ENCODE measurements at places on chromosomes 5 and 9. TPM values are rescaled to one million over a fixed set of nuclear protein-coding genes. Genes with fewer than 3 reads are reported as not detected.

DNA sequence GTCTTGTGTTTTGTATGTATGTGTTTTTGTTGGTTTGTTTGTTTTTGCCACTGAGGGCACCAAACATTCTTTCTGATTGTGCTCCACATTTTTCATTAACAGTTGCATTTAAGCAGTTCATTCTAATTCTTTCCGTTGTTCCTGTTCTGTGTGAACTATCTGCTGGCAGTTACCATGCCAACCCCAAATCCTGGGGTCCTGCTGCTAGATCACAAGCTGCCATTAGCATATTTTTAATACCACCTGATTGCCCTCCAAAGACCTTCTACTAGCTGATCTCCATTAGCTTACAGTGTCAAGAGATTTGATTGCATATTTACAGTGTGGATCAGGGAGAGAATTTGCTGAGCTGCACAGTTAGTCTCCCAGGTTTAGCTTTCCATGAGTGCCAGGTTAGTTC is 40.6 kb upstream of the STARD4 start:
- H3K4me3 ChIP-seq, result no peak overlapping the region
- H3K27me3 ChIP-seq, result no peaks in the 10 kb centered on the region
- H3K4me1 ChIP-seq, result peaks cover 30% of the 10 kb centered on the region
- peak; percentile 15 for DNase-seq
- H3K27ac ChIP-seq, result no peak overlapping the region

GRCh38 chr5:178605788-178606187 is 15.6 kb upstream of the COL23A1 start:
- no peak overlapping the region for H3K4me3 ChIP-seq

DNA sequence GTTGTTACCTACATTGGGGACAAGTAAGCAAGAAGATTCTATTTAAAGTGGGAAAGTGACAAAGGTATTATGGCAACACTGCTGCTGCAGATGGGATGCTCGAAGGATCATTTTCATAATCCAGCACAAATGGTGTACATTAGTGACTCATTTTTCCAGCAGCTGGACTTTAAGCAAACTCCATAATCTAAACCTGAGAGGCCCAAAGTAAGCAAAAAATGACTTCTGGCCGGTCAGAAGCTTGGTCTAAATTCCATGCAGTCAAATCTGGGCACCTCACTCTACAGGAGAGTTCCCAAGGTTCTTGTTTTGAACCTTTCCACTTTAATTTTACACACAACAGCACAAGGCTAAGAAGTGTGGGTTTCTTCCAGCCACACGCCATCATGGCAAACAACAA is 43.6 kb upstream of the TRAF1 start:
- peaks cover 15% of the 10 kb centered on the region for H3K4me1 ChIP-seq
- no peak overlapping the region for H3K27ac ChIP-seq
- no peaks in the 10 kb centered on the region for H3K36me3 ChIP-seq
- no peak overlapping the region for H3K4me3 ChIP-seq
- H3K27me3 ChIP-seq, result no peaks in the 10 kb centered on the region
- DNase-seq, result no peak

IFNB1 gene
- not detected for total RNA-seq

TRIM7 gene
- total RNA-seq, result 0.66 TPM

POLR3G gene
- 130 TPM for total RNA-seq

ELP1 gene
- 46.3 TPM for total RNA-seq

Data from GM23338 (cell line).